ENCODE measurements at places on chromosomes 11 and 22. TPM values are rescaled to one million over a fixed set of nuclear protein-coding genes. Genes with fewer than 3 reads are reported as not detected.

OR5B21 gene
- total RNA-seq, result not detected

TTC9C gene
- 36.7 TPM for total RNA-seq

B4GAT1 gene
- total RNA-seq, result 11.8 TPM

FOLR1 gene
- total RNA-seq, result 2.6 TPM

OR2AG2 gene
- not detected for total RNA-seq

PAMR1 gene
- not detected for total RNA-seq

ZNRF3 gene
- total RNA-seq, result 23.7 TPM

APLNR gene
- total RNA-seq, result not detected

RBMXL2 gene
- total RNA-seq, result not detected

ELMOD1 gene
- 0.35 TPM for total RNA-seq

RPS13 gene
- total RNA-seq, result 711 TPM

TBX1 gene
- total RNA-seq, result not detected

DEPDC7 gene
- 1.2 TPM for total RNA-seq

SCGB2A2 gene
- total RNA-seq, result not detected

FJX1 gene
- 19.8 TPM for total RNA-seq

EPS8L2 gene
- total RNA-seq, result 213 TPM

MUC15 gene
- total RNA-seq, result not detected

TBX10 gene
- not detected for total RNA-seq

MYBPC3 gene
- not detected for total RNA-seq

GANAB gene
- total RNA-seq, result 377 TPM

CD3D gene
- not detected for total RNA-seq

FAM181B gene
- total RNA-seq, result 0.09 TPM

SEC14L6 gene
- 0.47 TPM for total RNA-seq

KCNQ1 gene
- total RNA-seq, result 7.4 TPM

MEI1 gene
- total RNA-seq, result 0.68 TPM

SYT7 gene
- total RNA-seq, result 4.4 TPM

PKNOX2 gene
- total RNA-seq, result not detected

DCHS1 gene
- total RNA-seq, result not detected

HBB gene
- total RNA-seq, result not detected

MIAT gene
- 0.64 TPM for total RNA-seq

ACTN3 gene
- total RNA-seq, result not detected

CREB3L1 gene
- not detected for total RNA-seq

KLHDC7B gene
- 3.0 TPM for total RNA-seq

TRIM51 gene
- not detected for total RNA-seq

APOL1 gene
- total RNA-seq, result 313 TPM

CCDC188 gene
- not detected for total RNA-seq

ALDH3B2 gene
- total RNA-seq, result 2.9 TPM

STK33 gene
- total RNA-seq, result 1.7 TPM

RTL10 gene
- 26.2 TPM for total RNA-seq

ASRGL1 gene
- total RNA-seq, result 30.3 TPM

JHY gene
- 2.7 TPM for total RNA-seq

NOL12 gene
- 26.8 TPM for total RNA-seq
